ENCODE measurements at places on chromosomes 6 and 20.

DNA sequence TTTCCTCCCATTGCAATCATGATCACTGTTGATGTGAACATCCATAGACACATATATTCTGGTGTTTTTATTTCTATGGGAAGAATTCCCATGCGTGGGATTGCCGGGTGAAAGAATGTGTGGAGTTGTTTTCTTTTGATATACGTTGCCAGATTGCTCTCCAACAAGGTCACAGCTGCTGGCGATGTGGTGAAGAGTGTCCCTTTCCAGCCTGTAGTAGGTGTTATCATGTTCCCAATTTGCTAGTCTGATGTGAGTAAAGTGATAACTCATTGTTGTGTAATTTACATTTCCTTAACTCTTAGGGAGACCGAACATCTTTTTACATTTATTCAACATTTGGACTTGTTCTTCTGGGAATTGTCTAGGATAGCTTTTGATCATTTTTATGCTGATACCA lies 14.5 kb upstream of the ELMO2 start:
- DNase-seq = no peak

- DNase-seq = no peak
Measured at GRCh38 chr20:6026051-6026450, 27.8 kb downstream of the LRRN4 start.

DNA sequence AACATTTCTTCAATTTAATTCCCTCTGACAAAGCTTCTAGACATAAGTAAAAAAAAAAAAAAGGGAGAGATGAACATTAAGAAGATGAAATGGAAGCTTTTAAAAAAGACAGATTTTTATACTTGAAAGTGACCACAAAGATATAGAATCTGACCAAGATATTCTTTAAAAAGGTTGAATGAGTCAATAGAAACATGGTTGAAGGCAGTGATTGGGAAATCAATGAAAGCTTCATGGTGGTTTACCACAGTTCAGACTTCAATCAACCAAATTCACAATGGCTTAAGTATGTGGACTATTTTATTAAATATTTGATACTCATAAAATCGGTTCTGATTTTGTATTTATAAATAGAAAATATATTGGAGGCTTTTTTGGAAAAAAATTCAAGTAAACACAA lies 248.4 kb upstream of the HSF2 start:
- DNase-seq = no peak

GRCh38 chr6:7343546-7344475 lies 30.8 kb upstream of the SSR1 start:
- DNase-seq = no peak

DNA sequence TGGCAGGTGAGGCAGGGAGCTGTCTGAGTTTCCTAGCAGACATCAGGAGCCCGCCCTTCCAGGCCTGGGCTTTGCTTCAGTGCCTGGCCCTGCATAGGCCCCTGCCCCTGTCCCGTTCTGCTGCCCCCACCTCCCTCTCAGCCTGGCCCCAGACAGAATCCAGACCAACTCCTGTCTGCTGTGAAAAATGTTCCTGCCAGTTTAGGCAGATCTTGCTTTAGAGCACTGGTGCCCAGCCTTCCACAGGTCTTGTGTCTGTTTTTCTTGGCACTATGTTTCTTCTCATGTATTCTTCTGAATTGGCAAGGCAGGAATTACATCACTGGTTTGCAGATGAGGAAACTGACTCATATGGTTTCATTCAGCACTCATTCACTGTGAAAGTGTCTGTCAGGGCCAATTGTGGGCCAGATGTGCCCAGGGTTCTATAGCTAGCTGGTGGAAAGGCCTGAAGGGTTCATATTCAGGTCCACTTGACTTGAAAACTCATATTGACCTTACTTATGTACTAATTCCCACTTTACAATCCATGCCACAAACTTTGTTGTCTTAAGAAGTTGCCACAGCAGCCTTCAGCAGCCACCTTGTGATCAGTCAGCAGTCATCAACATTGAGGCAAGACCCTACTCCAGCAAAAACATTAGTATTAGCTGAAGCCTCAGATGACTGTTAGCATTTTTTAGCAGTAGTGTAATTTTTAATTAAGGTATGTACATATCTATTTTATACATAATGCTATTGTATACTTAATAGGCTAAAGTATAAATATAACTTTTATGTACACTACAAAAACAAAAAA lies 40.5 kb downstream of the HLA-F start:
- no peak for DNase-seq

DNA sequence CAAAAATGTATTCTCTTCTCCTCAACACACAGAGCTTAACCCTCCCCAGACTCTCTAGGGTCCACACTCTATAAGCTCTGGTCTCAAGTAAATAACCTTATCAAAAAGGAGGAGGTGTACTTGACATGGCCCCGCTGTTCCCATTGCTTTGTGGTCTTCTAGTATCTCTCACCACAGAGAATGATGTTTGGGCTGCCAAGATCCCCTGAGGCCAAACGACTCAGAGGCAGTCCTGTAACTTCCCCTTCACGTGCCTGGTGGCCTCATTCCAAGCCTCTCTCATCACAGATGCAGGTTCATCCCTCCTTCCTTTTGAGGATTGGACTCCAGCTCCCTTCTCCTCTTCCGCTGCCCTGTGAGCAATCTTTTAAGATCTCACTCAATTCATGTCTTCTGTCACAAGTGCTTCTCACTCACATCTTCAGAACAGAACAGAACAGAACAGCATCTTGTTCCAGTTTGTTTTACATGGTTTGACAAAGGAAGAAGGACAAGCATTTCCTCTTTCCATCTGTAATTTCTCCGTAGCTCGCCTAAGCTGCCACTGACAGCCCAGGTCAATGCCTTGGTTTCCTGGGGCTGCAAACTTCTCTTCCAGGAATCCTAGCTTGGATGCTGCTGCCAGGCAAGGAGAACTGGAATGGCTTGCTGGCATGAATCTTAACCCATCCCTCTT lies 541.5 kb downstream of the CD83 start:
- no peak for DNase-seq

DNA sequence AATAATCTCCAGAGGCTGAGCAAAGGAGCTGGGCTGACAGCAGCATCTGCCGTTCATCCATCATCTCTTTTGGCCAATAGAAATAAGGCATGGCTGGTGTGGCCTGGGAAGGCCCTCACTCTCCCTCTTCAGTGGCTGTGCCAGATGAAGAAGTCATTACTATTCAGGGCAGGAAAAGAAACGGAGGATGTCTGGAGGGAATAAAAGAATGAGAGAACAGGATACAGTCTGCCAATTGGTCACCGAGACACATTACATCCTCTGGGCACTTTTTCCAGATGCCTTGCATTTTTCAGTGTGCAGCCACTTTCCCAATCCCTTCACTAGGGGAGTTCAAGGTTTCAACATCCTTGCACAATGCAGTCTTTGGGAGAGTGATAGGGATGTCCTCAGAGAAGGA lies 32.2 kb upstream of the VGLL2 start:
- no peak for DNase-seq

GRCh38 chr6:164290101-164290500 lies 875.6 kb downstream of the QKI start:
- no peak for DNase-seq

- no peak for DNase-seq
Measured at GRCh38 chr6:125611573-125612344, 137.7 kb upstream of the HEY2 start.

- DNase-seq = no peak
Measured at GRCh38 chr20:64093013-64093503, 8.9 kb upstream of the LKAAEAR1 start.

Data from esophagus squamous epithelium (tissue), 5 donors.